RPMI8226 (cell line): ENCODE measurements at places on chromosomes 11 and 22.

- no peak for DNase-seq
Measured at GRCh38 chr11:31809857-31810778, 1.0 kb downstream of the PAX6 start.

- DNase-seq: no peak
Measured at GRCh38 chr11:102499931-102500330, 30.6 kb downstream of the MMP7 start.

DNA sequence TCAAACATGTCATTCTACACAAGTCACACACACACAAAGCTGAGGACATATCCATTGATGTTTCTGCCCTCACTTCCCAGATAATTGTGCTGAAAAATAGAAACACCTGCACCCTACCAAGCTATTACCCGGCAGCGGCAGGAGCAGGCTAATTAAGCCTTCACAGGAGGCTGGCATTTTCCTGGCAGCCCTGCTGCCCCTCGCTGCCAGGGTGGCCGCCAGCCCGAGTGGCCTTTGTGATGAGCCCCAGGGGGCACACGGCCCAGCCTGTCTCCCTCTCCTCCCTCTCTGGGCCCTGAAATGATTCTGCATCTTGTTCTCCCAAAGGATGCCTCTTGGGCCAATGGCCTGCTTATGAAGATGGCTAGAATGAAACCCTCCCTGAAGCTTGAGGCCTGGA, 76.2 kb upstream of the TP53I11 start:
- no peak for DNase-seq

- DNase-seq: no peak
Measured at GRCh38 chr11:104322696-104323095, 158.7 kb upstream of the PDGFD start.

- no peak for DNase-seq
Measured at GRCh38 chr11:21614961-21615360, 577.9 kb upstream of the ANO5 start.

DNA sequence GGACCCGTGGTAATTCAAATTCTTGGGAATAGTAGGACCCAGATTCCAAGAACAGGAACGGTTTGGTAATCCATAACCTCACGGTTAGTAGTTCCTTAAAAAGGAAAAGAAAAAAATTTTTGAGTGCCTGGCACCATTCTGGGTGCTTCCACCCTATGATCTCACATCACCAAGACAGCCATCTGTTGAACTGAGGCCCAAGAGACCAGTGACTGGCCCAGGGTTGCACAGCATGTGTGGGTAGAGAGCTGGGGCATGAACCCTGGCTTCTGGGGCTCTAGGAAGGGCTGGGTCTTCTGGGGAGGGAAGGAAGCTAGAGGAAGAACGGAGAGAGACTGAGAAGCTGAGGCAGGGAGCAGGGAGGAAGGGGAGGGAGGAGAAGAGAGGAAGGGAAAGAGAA, 4.7 kb upstream of the SPI1 start:
- no peak for DNase-seq

- no peak for DNase-seq
Measured at GRCh38 chr11:63821411-63821810, 8.2 kb downstream of the SPINDOC start.

DNA sequence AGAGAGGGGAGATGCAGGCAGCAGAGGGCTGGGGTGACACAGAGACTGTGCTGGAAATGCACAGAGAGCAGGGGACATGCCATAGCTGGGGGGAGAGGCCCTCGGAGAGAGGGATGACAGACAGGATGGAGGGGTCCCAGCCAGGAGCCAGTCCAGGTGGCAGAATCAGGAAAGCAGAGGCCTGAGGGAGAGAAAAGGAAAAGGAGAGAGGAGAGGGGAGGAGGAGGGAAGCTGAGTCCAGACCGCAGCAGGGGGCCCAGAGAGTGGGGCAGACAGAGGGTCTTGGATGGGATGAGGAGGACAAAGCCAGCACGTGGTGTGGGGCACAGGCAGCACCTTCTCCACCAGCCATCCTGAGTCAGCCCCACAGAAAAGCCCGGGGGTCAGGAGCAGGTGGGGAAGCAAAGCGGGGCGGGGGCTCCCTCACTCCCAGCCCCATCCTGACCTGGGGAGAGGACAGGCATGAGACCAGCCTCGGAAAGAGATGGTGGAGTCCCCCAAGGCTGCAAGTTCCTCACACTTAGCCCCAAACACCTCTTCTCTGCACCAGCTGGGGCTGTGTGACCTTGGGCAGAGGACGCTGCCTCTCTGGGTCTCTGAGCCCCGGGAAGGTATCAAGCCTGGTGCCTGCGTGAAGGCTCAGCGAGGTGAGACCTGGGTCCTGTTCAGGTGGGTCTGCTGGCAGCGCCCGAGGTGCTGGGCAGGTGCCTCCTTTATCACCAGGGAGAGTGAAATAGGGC, 48.0 kb downstream of the IGLL1 start:
- no peak for DNase-seq

DNA sequence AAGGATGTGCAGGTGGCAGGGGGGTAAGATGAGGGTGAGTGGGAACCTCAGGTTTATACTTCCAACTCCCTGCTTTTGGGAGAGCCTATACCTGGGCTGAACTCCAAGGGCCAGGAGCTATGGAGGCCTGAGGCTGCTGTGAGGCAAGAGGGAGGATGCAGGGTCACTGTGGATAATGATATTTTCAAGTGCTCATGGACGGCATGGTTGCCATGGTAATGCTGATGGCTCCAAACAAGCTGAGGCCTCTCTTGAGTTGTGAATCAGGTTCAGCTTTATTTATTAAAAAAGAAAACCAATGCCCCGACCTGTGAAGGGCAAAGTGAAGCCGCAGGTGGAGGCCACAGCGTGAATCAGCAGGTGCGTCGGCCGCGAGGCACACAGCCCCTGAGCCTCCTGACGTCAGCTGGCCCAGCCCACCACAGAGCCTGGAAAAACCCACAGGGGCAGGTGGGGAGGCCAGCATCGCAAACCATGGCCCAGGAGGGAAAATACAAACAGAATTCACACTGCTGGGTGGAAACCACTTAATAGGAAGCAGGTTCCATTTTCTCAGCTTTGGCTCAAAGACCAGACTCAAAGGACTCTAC, 17.4 kb upstream of the CREB3L1 start:
- DNase-seq: no peak
